ENCODE measurements at places on chromosomes 16 and 17.

GRCh38 chr17:81398832-81399411, 3.7 kb downstream of the BAHCC1 start:
- DNase-seq: no peak

- no peak for DNase-seq
Observed at GRCh38 chr16:52773026-52773425, 226.1 kb upstream of the TOX3 start.

- no peak for DNase-seq
Observed at GRCh38 chr16:9603316-9603715, 511.9 kb downstream of the HAPSTR1 start.

GRCh38 chr17:61955619-61956018, 27.8 kb upstream of the INTS2 start:
- no peak for DNase-seq

DNA sequence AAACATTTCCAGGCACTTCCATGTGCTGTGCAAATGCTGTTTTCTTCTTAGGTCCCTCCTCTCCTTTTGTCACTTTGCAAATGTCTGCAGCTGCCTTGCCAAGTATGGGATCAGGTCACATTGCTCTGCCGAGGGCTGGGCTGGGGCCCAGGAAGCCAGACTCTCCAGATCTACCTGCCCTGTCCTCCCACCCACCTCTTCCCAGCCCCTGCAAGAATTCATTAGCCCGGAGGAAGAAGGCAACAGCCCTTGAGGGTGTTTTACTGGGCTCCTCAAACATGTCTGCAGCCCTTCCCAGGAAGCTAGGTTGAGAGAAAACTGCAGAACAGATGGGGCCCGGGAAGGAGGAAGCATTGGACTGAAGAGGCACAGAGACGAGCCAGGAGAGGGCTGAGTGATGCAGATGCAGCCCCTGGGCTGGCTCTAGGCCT, 47.1 kb downstream of the WSB1 start:
- no peak for DNase-seq

GRCh38 chr17:60590070-60590469, 9.9 kb upstream of the PPM1D start:
- DNase-seq: no peak
